ENCODE measurements at places on chromosomes 5 and 9.

DNA sequence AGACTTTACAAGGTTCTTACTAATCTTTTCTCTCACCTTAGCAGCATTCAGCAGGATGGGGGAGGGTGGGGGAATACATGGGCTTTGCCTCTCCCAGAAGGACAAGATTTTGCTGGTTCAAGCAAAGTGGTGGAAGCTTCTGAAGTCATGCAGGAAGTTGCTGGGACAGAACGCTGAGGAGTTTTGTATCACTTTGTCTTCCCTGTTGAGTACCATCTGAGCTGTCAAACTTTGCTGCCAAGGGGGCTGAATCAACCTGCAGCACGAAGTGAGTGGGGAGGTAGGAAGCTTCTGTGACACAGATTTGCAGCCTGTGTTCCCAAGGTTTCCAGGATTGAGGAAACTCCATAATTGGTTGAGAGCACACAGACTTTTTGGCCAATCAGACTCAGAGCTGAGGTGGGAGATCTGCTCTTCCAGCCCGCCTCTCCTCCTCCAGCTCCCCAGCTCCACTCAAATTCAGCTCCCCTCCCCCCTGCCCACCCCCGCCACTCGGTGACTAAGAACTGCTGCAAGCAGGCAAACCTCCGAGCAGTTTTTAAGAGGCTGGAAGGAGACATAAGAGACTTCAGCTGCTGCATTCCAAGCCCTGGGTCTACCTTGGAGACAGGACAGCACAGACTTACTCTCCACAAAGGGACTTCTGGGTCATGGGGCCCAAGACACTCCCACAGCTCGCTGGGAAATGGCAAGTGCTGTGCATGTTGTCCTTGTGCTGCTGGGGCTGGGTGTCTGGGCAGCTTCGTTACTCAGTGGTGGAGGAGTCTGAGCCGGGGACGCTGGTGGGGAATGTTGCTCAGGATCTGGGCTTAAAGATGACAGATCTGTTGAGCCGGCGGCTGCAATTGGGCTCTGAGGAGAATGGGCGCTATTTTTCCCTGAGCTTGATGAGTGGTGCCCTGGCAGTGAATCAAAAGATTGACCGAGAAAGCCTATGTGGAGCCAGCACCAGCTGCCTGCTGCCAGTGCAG lies at the start of gene PCDHGC5:
PCDHGC5 (plus strand) TSS at position 491 of the 971 bp plus-strand sequence; CDS start at position 651, 160 bp downstream.
- peak; percentile 60 for DNase-seq

DNA sequence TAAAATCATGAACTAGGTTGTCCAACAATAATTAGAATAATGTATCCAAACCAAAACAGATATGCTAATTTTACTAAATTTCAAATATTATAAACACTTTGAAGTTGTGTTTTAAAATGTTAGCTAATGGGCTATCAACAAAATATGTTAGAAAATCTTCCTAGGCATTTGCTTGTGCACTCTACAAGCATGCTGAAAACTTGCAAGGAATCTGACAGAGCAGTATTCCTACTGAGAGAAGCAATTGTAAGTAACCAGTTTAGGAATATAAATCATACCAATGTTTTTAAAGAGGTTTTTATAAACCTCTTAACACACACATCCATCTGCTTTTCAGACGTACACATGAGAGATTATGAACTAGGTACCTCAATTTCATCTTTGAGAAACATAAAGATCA lies 228.4 kb upstream of the TBCA start:
- DNase-seq: no peak

DNA sequence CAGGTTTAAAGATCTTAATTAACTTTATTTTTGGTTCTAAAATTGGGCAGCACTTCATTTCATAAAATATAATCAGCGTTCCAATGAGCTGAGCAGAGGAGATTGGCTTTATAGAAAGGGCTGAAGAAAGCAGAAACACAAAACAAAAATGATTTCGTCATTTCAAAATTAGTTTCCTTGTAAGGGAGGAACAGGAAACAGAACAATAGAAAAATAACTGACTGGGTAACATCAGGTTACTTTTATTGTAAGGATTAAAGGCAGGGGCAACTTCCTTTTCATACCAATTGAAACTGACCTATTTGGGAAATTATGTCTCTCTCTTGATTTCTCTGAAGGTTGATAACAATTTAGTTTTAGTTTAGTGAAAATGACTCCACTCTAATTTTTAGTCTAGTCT lies 157.1 kb downstream of the ATP10B start:
- DNase-seq: no peak

GRCh38 chr5:92969781-92970237 lies 611.2 kb downstream of the NR2F1-AS1 start:
- DNase-seq: peak; percentile 98

GRCh38 chr5:2738700-2739359 lies 12.6 kb downstream of the IRX2 start:
- DNase-seq: no peak

DNA sequence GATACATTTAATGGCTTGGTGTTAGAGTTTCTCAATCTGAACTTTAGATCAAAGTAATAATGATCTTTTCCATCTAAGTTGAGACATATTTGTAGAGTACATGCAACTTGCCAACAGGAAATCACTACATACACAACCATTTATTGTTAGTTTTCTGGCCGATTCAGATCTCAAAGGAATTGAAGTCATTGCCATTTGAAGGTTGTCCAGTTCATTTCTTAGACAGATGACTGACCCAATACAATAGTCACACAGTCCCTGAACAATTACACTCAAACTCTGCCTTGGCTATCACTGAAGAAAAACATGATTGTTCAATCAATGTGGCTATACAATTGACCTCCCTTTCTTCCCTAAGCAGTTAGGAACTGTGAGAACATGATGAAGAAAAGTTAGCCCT lies 753.2 kb upstream of the RIOK2 start:
- DNase-seq: peak; percentile 79

DNA sequence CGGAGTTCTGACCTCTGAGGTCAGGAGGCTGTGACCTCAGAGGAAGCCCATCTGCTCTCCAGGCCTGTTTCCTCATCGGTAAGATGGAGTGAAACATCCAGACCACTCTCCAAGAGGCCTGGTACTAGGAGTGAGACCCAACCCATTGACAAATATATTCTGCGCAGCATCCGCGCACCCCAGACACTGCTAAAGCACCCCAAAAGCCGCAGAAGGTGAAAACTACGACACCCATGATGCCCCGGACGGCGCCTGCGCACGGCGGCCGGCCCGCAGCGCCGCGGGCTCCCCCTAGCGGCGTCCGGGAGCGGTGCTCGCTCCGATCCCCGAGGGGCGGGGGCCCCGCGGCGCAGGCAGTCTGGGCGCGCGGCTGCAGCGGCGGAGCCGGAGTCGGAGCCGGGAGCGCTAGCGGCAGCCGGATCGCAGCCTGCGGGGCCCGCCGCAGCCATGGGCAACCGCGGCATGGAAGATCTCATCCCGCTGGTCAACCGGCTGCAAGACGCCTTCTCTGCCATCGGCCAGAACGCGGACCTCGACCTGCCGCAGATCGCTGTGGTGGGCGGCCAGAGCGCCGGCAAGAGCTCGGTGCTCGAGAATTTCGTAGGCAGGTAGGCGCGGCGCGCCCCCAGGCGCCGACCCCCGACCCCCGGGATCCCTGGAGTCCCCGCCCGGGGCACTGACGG lies at the start of gene DNM1:
DNM1 (plus strand) TSS at position 356 of the 683 bp plus-strand sequence; CDS start at position 448, 92 bp downstream.
- peak; percentile 43 for DNase-seq

DNA sequence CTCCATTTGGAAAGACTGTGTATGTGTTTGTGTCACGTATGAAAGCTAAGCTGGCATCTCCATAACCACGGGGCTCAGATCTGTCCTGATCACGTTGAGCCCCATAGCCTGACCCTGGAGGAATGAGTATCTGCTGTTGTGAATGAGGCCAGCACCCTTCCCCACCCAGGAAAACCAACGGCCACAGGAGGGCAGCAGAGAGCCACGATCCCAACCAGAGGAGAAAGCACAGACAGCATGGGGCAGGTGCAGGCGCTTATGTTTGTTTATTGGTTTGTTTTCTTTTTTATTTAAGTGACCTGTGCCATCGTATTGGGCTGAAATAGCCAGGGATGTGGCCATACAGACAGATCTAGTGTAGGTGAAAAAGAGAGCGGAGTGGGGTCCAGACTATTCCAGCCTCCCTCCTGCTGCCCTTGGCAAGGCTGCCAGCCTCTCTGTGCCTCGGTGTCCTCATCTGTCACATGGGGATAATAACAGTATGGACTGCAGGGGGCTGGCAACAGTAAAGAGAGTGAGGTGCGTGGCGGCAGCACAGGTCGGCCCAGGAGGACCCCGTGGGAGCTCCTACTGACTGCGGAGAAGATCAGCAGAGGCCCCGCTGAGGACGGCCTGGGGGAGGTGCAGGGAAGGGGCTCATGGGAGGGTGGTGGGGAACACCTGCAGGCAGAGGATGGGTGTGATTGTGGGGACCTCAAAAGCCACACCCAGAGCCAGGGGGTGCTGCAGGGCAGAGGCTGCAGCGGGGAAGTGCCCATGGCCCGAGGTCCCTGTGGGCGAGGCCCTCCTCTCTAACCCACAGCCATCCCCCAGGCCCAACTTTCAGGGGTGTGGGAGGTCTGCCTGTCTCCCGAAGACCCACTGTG lies 12.1 kb downstream of the OR2V2 start:
- DNase-seq: peak; percentile 89

GRCh38 chr9:35656831-35657545 lies 831 bp downstream of the RMRP start:
- peak; percentile 66 for DNase-seq

DNA sequence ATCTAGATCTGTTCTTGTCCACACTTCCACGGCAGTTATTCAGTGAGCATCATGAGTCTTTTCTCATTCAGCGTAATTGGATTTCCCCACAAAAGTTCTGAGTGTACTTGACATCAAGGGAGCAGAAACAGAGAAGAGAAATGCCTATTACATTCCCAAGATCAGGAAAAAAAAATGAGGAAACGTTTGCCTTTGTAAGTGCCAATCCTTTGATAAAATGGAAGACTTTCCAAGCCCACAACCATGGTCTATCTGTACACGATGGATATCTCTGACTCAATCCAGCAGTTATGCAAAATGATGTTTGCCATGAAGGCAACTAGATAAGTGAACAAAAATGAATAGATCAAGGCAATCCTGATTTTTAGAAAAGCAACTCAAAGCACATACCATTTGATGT lies 235.9 kb downstream of the DOCK8 start:
- DNase-seq: no peak

DNA sequence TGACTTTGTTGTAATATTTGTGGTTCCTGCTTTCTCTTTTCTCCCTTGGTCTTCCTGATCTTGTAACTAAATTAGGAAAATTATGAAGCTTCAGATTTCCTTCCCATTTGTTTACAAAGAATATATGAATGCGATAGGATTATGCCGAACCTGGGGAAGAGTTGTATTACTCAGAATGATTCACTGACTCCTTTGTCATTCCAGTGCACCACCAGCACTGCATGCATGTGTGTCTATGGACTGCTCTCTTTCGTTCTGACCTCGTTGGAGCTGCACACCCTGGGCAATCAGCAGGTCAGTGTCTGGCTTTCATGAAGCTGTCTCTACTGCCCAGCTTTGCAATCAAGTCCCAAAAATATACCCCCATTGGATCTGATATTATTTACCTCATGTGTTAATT lies 25.5 kb downstream of the NUP188 start:
- DNase-seq: no peak

DNA sequence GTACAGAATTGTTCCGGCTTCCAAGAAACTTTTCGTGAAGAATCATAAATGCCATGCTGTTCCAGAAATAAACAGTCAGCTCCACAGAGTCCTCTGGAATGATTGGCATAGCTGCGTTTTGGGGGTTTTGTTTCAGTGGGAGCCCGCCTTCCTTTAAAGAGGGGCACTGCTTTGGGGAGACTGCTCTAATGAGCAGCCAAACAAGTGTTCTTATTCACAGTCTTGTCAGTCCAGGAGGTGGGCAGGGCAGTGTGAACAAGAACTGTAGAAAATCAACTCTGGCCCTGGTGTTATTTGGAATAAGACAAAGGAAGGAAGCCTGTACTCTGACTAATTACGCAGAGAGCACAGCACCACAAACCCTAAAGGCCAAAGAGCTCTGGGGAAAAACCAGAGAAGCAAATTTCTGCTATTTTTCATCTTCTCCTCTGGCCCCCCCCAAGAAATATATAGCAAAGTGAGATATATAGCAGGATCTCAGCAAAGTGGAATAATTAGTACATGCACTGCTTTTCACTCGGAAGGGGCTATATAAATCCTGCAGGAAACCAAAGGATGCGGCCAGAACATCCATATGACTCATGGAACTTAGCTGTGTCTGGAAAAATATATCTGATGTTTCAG lies 92.9 kb downstream of the GLDC start:
- no peak for DNase-seq

DNA sequence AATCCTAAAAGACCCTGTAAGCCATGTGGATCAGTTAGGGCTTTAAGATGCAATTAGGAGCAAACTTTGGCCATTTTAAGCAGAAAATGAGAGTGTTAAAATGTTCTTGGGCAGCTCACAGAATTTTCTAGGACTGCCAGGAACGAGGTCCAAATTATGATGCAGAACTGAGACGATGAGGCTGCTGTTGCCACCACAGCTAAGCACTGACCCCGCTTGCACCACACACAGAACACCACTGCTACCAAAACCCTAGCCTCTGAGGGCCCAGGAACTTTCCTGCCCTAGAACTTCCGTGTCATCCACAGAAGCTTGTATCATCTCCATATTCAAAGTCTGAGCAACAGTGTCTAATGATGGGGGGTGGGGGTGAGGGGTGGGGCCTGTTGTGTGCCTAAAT lies 41.0 kb upstream of the PCSK1 start:
- no peak for DNase-seq

DNA sequence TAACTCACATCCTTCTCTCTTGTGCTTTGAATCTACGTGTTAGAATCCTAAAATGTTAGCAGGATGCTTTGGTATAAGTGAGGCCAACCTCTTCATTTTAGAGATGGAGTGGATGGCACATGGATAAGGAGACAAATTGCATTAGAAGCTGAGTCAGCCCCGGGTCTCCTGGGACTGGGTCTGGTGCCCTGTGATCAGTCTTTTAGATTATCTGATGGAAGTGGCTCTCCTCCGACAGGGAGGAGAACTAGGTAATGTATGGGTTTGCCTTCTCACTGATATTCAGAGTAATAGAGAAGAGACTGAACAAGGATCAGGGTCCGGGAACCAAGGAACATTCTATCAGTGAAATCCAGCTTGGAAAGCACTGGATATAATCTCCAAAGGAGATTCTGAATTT lies 74.9 kb upstream of the TNFSF8 start:
- no peak for DNase-seq

DNA sequence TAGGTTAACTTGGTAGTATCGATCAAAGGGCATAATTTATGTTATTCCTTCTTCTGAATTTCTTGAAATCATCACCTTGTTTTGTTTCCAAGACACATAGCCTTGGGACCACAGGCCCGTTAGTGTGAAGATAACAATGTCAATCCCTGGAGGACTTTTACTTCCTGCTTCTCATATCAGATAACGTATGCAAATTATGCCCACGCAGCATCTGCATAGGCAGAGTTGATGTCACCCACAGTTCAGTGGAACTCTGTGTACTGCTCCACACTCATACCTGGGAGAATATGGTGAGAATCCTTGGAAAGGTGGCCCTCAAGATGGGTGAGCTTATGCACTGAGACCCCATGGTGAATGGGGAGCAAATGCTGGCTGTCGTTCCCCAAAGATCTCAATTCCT lies 95.0 kb downstream of the CFAP90 start:
- no peak for DNase-seq

All from pons (tissue), 1 donor.